ENCODE measurements at places on chromosomes 3 and 15. TPM values are rescaled to one million over a fixed set of nuclear protein-coding genes. Genes with fewer than 3 reads are reported as not detected.

DNA sequence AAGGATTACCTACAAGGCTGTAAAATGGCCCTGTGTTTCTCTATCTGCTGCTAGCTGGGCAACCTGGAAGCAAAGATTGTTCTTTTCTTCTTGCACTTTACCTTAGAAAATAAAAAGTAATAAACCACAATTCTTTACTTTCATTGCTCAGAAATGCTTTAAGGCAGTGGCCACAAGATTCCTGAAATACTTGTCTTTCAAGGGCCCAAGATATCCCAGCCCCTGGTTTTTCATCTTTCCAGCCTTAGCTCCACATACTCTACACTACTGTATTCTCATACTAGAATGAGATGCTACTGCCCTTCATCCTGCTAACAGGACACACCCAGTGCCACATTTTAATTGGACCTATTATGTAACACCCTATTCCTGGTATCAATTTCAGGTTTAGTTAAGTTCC lies 78.9 kb downstream of the GTF2E1 start:
- H3K4me3 ChIP-seq: no peak overlapping the region
- DNase-seq: no peak
- no peaks in the 10 kb centered on the region for H3K27me3 ChIP-seq
- no peak overlapping the region for H3K27ac ChIP-seq
- H3K4me1 ChIP-seq: no peaks in the 10 kb centered on the region

DNA sequence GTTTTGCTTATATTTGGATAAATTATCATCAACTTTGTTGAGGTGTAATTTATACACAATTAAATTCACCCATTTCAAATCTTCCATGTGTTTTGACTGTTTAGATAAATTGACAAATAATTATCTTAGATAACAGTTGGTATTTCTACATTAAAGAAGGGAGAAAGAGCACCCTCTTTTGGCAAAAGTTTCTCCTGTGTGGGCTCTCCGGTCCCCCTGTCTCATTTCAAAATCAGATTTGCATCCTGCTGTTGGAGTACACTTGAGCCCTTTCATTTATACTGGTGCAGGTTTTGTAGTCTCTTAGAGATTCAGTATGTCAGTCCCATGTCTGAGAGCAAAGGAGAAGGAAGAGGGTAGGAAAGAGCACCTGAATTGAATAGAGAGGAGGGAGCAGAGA lies 49.4 kb downstream of the NKIRAS1 start:
- H3K4me3 ChIP-seq: no peak overlapping the region
- H3K36me3 ChIP-seq: peaks cover 3% of the 10 kb centered on the region
- no peak overlapping the region for H3K27ac ChIP-seq
- no peaks in the 10 kb centered on the region for H3K27me3 ChIP-seq
- H3K4me1 ChIP-seq: peaks cover 14% of the 10 kb centered on the region

DNA sequence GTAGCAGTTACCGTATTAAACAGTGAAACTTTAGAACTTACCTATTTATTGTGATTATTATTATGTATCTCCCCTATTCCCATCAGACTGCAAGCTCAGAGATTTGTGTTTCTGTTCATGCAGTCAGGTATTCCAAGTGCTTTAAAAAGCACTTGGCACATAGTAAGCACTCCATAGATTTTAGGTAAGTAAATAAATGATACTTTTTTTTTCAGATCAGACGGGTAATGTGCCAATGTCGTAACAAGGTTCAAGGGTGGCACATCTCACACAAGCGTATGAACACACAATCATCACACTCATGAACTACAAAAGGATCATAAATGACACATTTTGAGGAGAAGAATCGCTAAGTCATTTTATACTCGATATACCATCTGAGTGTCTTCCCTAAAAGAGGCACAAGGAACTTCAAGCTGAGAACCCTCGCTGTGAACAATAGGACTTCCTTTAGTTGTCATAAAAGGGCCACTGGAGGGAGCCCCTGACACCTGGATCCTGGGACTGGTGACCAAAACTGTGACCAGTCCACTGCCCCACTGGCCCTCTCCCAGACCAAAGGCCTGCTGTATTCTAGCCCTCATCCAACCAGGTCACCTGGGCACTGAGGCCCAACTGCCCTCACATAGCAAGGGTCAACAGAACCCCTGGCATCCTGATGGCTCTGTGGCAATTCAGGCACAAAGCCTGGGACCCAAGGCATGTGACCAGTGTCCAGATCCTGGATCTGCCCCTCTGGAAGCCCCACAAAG lies 32.1 kb downstream of the KIF9 start:
- no peaks in the 10 kb centered on the region for H3K27me3 ChIP-seq
- no peak overlapping the region for H3K4me3 ChIP-seq
- DNase-seq: peak; percentile 40
- no peaks in the 10 kb centered on the region for H3K4me1 ChIP-seq

- no peak overlapping the region for H3K4me3 ChIP-seq
- no peaks in the 10 kb centered on the region for H3K4me1 ChIP-seq
- H3K27ac ChIP-seq: no peak overlapping the region
- no peak for DNase-seq
- no peaks in the 10 kb centered on the region for H3K36me3 ChIP-seq
Measured at GRCh38 chr3:180189310-180189648, 152.5 kb upstream of the PEX5L start.

- peak overlapping the region; percentile 53 for H3K4me3 ChIP-seq
- H3K27ac ChIP-seq: peak overlapping the region; percentile 84
- peaks cover 23% of the 10 kb centered on the region for H3K4me1 ChIP-seq
Measured at GRCh38 chr3:23612296-23612891, 193.4 kb upstream of the UBE2E1 start.

DNA sequence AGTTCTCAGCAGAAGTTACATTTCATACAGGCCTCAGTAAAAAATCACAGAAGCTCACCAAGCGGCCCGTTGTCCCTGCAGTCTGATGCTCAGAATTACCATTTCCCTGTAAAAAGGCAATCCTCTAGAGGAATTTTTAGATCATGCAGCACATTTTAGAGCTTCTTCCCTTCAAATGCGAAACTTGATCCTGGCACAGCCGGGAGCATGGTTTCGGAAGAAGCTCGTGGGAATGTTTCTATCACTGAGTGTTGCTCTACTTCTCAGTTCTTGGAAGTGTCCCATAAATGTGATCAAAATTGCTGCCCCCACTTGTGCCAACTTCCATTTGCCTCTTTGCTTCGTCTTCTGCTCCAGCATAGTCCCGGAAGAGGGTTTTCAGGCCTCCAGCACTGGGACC lies 3.8 kb upstream of the H1-8 start:
- H3K27ac ChIP-seq: no peak overlapping the region
- H3K4me3 ChIP-seq: no peak overlapping the region
- no peaks in the 10 kb centered on the region for H3K27me3 ChIP-seq
- no peaks in the 10 kb centered on the region for H3K36me3 ChIP-seq
- no peak for DNase-seq
- H3K4me1 ChIP-seq: peaks cover 3% of the 10 kb centered on the region

GRCh38 chr3:175246766-175247165 lies 387.6 kb downstream of the NAALADL2 start:
- H3K27ac ChIP-seq: no peak overlapping the region
- H3K4me3 ChIP-seq: no peak overlapping the region
- H3K27me3 ChIP-seq: no peaks in the 10 kb centered on the region
- H3K4me1 ChIP-seq: no peaks in the 10 kb centered on the region
- DNase-seq: no peak

GRCh38 chr15:53833134-53833624 lies 73.7 kb upstream of the WDR72 start:
- H3K36me3 ChIP-seq: no peaks in the 10 kb centered on the region
- H3K4me1 ChIP-seq: no peaks in the 10 kb centered on the region
- peak; percentile 4 for DNase-seq
- H3K27me3 ChIP-seq: no peaks in the 10 kb centered on the region

DNA sequence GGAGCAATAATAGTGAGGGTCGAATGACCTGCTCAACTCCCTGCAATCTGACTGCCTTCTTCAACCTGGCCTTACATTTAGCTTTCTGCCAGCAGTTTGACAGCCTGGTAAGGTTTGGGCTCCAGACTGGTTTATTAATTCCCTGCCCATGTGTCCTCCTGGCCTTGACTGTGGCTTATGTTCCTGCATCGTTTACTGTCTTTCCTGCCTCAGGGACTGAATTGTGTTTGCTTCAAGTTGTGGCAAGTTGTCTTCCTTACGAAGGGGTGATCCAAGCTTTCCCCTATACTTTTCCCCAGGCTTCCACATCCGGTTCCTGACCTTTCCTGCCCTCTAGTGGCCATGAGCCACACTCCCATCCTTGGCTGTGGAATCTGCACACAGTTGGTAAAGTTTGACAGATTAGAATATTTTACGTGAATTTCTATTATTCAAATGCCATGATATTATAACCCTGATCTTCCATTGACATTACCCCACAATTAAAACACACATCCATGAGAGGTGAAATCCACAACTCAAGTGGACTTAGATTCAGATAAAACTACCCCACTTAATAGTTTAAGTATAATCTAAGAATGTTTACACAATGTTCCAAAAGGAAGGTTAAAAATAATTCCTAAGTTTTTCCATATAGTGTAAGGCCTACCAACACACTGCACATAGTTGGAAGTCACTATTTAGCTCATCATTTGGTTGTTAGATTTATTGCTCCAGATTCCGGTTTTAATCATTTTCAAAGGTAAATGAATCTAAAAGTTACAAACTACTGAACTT lies 95.7 kb downstream of the NEDD4 start:
- H3K27ac ChIP-seq: no peak overlapping the region
- no peak overlapping the region for H3K4me3 ChIP-seq
- no peaks in the 10 kb centered on the region for H3K36me3 ChIP-seq
- no peaks in the 10 kb centered on the region for H3K27me3 ChIP-seq
- no peaks in the 10 kb centered on the region for H3K4me1 ChIP-seq

GRCh38 chr3:198076722-198077308 lies 116.8 kb downstream of the LMLN start:
- H3K4me3 ChIP-seq: no peak overlapping the region
- H3K4me1 ChIP-seq: no peaks in the 10 kb centered on the region
- H3K36me3 ChIP-seq: no peaks in the 10 kb centered on the region
- no peaks in the 10 kb centered on the region for H3K27me3 ChIP-seq
- no peak overlapping the region for H3K27ac ChIP-seq
- DNase-seq: no peak

- no peaks in the 10 kb centered on the region for H3K36me3 ChIP-seq
- no peak overlapping the region for H3K4me3 ChIP-seq
- H3K27ac ChIP-seq: no peak overlapping the region
- no peak for DNase-seq
- no peaks in the 10 kb centered on the region for H3K27me3 ChIP-seq
Measured at GRCh38 chr3:195801251-195802183, 10.2 kb downstream of the MUC4 start.

DNA sequence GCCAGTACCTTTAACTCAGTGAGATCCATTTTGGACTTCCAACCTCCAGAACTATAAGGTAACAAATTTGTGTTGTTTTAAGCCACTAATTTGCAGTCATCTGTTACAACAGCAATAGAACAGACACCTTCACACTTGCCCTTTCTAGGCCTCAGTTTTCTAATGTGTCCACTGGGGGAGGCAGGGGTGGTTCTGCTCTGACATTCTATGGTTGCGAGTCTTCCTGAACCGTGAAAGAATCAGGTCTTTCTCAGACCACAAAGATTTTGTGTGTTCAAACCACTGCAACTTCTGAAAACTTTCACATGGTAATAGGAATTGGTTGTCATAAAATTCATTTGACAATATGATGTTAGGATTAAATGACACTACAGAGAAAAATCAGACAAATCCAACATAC lies 26.8 kb upstream of the CSTA start:
- H3K36me3 ChIP-seq: no peaks in the 10 kb centered on the region
- no peak overlapping the region for H3K27ac ChIP-seq
- no peak overlapping the region for H3K4me3 ChIP-seq
- no peak for DNase-seq
- no peaks in the 10 kb centered on the region for H3K4me1 ChIP-seq

- no peak overlapping the region for H3K27ac ChIP-seq
- H3K27me3 ChIP-seq: no peaks in the 10 kb centered on the region
- H3K4me3 ChIP-seq: no peak overlapping the region
- H3K4me1 ChIP-seq: no peaks in the 10 kb centered on the region
Measured at GRCh38 chr3:59212128-59212779, 162.4 kb upstream of the CFAP20DC start.

The FANCD2OS gene
- total RNA-seq: not detected

The IGSF11 gene
- 0.41 TPM for total RNA-seq

The DPPA2 gene
- not detected for total RNA-seq

The C3orf85 gene
- total RNA-seq: not detected

The SLC24A5 gene
- total RNA-seq: not detected

The TRH gene
- not detected for total RNA-seq

The GOLGA8G gene
- not detected for total RNA-seq

The LEKR1 gene
- 0.61 TPM for total RNA-seq

Data from SJCRH30 (cell line).